Endothelial cell of coronary artery (primary cell): ENCODE measurements at places on chromosomes 3 and 15. TPM values are rescaled to one million over a fixed set of nuclear protein-coding genes. Genes with fewer than 3 reads are reported as not detected.

GOLGA8H gene
- 0.90 and 1.1 TPM in 2 replicates for total RNA-seq

CILP gene
- total RNA-seq = not detected in 2 replicates

DPPA2 gene
- not detected in 2 replicates for total RNA-seq

MORC1 gene
- not detected in 2 replicates for total RNA-seq

SLC35G2 gene
- 12.0 and 15.0 TPM in 2 replicates for total RNA-seq

RUVBL1 gene
- 75.3 and 94.6 TPM in 2 replicates for total RNA-seq

ANKUB1 gene
- total RNA-seq = not detected in 2 replicates

STRA6 gene
- 0.85 TPM in 1 of 2 replicates, not detected in the other for total RNA-seq

TRIM59 gene
- 15.2 and 20.3 TPM in 2 replicates for total RNA-seq
